ENCODE measurements at places on chromosomes 6 and 20.
A peak's percentile ranks its signal among the peaks of the same experiment; 100 is the strongest.

GRCh38 chr20:9884061-9884460, 45.2 kb upstream of the PAK5 start:
- DNase-seq, result no peak

DNA sequence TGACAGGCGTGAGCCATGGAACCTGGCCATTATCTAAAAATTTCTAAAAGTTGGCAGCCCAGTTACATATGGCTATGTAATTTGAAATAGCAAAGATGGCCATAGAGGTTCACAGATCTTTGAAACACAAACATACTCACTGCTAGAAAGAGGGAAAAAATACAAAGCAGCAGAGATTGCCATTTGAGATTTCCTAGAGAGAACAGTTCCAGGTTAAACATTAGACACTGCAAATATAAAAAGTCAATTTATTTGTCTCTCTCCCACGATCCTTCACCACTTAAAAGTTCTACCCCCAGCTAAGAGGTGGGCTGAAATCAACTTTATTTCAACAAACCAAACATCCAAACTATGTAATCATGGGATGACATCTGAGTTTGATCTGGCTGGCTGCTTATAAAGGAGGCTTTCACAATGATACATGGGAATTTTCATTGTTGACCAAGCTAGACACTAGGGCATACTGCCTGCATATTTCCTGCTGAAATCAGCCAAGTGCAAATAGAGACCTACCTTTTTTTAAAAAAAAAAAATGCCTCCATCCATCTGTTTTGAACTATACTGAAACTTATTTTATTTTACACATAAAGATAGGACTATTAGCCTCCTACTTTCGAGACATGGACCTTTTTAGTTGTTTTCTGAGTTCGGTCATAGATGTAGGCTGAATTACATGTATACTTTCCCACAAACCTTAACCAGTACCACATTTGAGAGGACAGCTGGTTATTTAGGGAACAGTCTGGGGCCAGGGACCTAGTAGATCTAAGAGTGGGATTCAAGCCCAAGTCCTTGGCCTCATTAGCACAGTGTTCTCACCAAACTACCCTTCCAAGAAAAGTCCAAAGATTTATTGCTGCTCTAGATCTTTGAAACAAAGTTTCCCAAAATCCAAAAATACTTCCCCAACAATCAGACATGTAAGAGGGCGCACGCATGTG, 16.6 kb downstream of the DCDC2 start:
- no peak for DNase-seq

GRCh38 chr20:61404303-61404702, 152.2 kb downstream of the CDH4 start:
- DNase-seq, result peak; percentile 16

DNA sequence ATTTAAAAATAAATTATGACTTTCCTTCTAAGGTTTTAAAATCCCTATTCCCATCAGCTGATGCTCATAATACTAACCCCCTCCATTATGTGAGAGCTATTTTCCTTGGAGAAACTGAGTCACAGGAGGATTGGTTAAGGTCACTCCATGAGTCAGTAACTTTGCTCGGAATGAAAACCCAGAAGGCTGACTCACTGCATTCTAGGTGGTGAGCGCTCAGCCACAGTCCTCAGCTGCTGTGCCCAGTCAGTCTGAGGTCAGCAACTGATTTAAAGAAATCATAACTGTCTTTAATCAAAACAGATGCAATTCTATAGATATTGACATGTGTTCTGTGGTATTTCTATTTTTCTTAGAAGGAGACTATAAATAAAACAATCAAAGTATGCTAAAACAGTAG, 359.2 kb downstream of the GJA1 start:
- DNase-seq, result no peak

- DNase-seq, result no peak
These were observed 32.3 kb upstream of the HLA-A start for GRCh38 chr6:29909985-29910384.

GRCh38 chr6:125529061-125529460, 220.4 kb upstream of the HEY2 start:
- DNase-seq, result no peak

DNA sequence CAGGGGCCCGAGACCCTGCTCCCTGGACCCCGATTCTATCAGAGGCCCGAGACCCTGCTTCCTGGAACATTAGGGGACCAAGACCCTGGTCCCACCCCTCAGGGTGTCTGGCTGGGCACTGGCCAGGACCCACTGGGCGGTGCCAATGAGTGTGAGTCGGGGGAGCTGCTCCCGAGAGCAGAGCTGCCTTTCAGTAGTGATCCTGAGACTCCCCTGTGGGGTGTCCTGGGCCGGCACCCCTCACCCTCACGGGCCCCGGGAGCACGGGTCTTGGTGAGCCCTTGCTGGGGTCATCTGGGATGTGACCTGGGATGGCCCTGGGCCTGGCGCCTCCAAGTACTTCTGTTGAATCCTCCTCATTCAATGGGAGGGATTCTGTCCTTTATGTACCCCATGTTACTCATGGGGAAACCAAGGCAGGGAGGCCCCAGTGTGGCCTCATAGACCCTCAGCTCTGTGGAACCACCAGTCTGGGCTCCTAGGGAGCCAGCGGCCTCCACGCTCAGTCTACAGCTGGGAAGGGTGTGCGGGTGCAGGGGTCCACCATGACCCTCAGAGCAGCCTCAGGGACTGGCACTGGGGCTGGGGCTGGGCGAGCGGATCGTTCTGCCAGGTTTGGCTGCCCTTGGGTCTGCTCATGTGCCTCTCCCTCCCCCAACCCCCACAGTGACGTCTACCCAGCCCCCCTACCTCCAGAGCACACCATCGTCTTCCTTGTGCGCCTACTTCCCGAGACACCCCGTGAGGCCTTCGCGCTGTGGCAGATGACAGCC, 25.6 kb downstream of the COL20A1 start:
- DNase-seq, result no peak

DNA sequence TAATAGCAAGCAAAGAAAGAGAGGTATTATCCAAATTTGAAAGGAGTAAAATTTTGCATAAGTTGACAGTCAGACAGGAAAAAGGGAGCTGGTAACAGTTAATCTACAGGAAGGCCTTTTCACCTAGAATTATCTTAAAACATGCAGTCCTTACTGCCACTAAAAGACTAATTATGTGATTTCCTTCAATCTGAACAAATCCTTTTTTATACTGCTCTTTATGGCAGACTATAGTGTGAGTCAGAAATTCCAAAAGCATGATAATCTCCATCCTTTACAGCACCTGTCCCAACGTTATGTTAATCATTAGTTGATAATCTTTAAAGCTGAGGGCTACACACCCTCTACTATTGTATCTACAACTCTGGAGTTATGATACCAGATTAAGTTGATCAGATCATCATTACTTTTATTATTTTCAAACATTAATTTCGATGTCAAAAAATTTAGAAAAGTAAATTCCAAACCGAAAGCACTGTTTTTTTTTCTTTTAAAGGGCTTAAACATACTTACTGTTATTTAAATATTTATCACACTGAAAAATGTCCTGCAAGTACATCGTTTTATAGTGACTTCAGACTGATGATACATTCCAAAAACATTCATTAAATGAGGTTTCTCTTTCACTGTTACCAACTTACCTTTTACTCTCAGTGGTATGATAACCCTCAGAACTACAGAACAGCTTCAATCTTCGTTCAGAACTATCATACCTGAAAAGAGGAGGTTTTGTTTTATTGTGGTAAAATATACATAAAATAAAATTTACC, 33.2 kb upstream of the AKAP7 start:
- DNase-seq, result no peak

DNA sequence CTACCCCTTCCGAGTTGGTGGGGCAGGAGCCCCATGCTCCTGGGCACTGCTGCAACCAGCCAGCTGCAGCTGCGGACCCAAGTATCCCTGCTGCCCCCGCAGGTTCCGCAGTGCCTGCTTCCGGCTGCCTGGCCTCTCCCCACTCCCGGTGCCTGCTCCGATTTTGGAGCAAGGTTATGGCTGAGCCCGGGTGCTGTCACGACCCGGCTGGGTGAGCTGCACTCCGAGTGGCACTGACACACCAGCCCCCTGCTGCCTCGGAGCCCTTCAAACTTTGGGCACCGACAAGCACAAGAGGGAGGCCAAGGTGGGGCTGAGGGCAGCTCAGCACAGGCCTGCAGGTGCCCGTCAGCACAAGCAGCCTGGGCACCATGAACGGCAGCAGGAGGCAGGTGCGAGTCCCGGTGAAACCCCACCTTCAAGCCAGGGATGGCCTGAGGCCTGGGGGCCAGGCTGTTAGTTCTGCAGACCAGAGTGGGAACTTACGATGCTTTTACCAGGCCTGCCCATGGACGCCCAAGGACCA, 25.9 kb upstream of the HACE1 start:
- DNase-seq, result no peak

GRCh38 chr6:10591422-10592160, 70.4 kb downstream of the GCNT2 start:
- DNase-seq, result peak; percentile 78

DNA sequence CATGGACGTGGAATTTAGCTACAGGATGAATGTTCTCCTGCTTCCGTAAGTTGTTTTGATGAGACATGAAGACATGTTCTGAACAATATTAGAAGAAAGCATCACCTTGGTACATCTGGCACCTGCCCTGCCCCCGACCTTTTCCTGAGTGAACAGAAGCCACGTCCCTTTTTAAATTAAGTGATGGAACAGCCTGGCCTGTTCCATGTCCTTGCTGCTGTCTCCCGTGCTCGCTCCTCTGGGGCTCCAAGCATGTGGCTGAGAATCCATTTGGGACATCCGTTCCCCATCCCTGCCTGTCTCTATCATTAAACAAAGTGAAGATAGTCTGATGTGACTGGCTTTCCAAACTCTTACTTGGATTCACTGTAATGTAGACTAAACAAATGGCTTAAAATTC, 36.4 kb downstream of the ERMARD start:
- DNase-seq, result no peak

DNA sequence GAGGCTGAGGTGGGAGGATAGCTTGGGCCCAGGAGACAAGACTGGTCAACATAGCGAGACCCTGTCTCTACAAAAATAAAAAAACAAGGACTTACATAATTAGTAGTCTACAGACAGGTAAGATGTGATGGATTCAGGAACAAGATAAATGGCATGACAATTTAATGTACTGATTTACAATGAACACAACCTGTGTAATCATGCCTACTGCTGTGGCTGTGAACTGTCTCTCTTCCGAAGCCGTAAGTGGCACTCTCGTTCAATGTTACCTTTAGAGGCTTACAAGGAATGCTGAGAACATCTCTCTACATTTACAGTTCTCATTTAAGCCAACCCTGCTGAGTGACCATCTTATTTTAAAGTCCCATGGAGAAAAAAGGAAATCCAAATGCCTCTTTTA, 134.8 kb upstream of the PRDM1 start:
- no peak for DNase-seq

GRCh38 chr20:44838521-44838920, 28.2 kb upstream of the RIMS4 start:
- no peak for DNase-seq

- DNase-seq, result no peak
These were observed 380.6 kb upstream of the CHD6 start for GRCh38 chr20:41998539-41999341.

GRCh38 chr6:5937169-5937909, 69.4 kb downstream of the NRN1 start:
- DNase-seq, result no peak

DNA sequence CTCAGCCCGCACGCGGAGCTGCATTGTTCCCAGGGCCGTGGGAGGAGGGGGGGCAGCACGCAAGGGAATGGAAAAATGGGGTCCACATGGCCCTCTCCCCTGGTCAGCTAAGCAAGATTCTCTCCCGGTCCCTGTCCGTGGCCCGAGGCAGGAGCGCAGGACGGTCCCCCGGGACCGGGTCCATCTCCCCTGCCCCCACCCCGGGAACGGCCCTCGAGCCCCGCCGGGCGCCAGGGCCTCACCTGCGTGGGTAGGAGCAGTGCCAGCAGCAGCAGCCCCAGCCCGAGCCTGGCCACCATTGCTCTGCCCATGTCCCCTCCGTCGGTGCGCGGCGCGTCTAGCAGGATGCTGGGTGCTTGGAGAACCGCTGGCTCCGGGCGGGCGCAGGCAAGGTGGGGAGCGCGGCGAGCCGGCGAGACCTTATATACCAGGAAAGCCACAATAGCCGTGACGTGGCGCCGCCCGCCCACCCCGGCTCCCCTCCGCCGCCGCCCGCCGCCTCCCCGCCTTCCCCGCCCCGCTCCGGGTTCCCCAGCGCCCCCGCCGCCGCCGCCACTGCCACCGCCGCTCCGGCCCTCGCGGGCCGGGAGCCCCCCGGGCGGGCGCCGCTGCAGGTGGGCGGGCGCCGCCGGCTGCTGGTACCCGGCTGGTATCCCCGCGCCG, at the start of gene CD24:
CD24 (minus strand) TSS at position 394 of the 663 bp plus-strand sequence; CDS start at position 311, 83 bp downstream.
- DNase-seq, result peak; percentile 68

GRCh38 chr20:12965870-12966251, 42.9 kb upstream of the SPTLC3 start:
- no peak for DNase-seq
